Suprapubic skin (tissue), 4 donors: ENCODE measurements at places on chromosomes 12 and 14. TPM values are rescaled to one million over a fixed set of nuclear protein-coding genes. Genes with fewer than 3 reads are reported as not detected.

TAS2R10 gene
- total RNA-seq: 0.70 TPM

TMEM233 gene
- not detected for total RNA-seq

TPPP2 gene
- not detected for total RNA-seq

SELPLG gene
- 5.6 TPM for total RNA-seq

- no peaks in the 10 kb centered on the region for H3K36me3 ChIP-seq
- H3K27me3 ChIP-seq: no peaks in the 10 kb centered on the region
- H3K4me1 ChIP-seq: peaks cover 10% of the 10 kb centered on the region
- peak overlapping the region; percentile 26 for H3K4me3 ChIP-seq
These were observed 8.8 kb upstream of the SH2B3 start for GRCh38 chr12:111396726-111397445.

DNA sequence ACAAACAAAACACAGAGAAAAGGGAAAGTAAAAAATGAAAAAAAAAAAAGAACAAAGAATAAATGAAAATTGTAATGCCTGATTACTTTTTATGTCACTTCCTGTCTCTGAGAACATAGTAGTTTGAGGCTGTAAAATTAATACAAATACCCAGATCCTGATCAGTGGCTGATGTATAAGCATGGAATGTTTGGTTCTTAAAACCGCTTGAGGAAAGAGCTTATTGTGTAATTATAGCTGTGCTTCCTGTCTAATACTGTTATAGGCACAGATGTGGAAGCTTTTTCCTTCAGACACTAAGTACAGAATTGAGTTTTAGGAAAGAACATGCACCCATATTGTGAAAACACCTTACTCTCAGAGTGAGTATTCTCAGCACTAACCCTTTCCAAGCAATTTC lies 86.9 kb downstream of the AVPR1A start:
- no peaks in the 10 kb centered on the region for H3K4me1 ChIP-seq
- no peaks in the 10 kb centered on the region for H3K36me3 ChIP-seq
- H3K4me3 ChIP-seq: no peak overlapping the region
- DNase-seq: no peak
- H3K27me3 ChIP-seq: no peaks in the 10 kb centered on the region
- no peak overlapping the region for H3K27ac ChIP-seq

DNA sequence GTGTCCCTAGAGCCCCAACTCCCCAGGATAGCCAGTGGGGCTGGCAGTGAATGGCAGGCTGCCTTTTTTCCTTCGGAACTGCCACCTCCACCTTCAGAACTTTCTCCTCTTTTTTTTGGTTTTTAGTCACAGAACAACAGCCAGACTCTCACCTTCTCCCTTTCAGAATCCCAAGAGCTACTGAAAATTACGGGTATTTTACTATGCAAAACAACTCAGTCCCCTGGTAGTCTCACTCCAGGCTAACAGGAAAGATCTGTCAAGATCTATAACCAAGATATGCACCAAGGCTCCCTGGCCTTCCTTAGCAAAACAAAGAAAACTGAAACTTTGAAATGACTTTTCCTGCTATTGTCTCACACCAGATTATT lies 12.5 kb downstream of the PLEKHG6 start:
- peak overlapping the region; percentile 80 for H3K27ac ChIP-seq
- H3K36me3 ChIP-seq: peaks cover 8% of the 10 kb centered on the region
- H3K4me3 ChIP-seq: no peak overlapping the region
- H3K27me3 ChIP-seq: no peaks in the 10 kb centered on the region

DNA sequence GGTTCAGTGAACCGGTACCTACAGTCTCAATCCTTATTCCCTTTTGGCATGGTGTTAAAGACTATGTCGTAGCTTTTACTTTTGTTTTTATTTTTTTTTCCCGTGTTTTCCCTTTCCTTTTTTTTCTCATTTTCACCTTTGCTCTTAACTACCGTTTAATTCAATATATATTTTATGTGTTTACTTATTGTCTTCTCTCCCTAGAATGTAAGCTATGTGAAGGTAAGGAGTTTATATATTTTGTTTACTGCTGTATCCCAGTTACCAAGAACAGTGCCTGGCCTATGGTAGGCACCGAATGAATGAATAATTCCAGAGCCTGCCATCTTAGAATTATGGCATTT lies 261 bp upstream of the MLH3 start:
- no peaks in the 10 kb centered on the region for H3K27me3 ChIP-seq
- peaks cover 49% of the 10 kb centered on the region for H3K4me1 ChIP-seq
- H3K36me3 ChIP-seq: no peaks in the 10 kb centered on the region

GRCh38 chr12:125070112-125070511 lies 4.9 kb downstream of the AACS start:
- H3K36me3 ChIP-seq: peaks cover 4% of the 10 kb centered on the region
- H3K27me3 ChIP-seq: no peaks in the 10 kb centered on the region
- no peak overlapping the region for H3K4me3 ChIP-seq

GRCh38 chr12:94183708-94184379 lies 35.5 kb downstream of the PLXNC1 start:
- H3K36me3 ChIP-seq: no peaks in the 10 kb centered on the region
- DNase-seq: no peak
- H3K27ac ChIP-seq: no peak overlapping the region

GRCh38 chr14:50714450-50715073 lies 46.5 kb upstream of the SAV1 start:
- no peak overlapping the region for H3K4me3 ChIP-seq
- H3K36me3 ChIP-seq: no peaks in the 10 kb centered on the region
- H3K27me3 ChIP-seq: no peaks in the 10 kb centered on the region
- DNase-seq: no peak
- no peaks in the 10 kb centered on the region for H3K4me1 ChIP-seq
- H3K27ac ChIP-seq: no peak overlapping the region

GRCh38 chr14:57875296-57875695 lies 9.4 kb upstream of the SLC35F4 start:
- DNase-seq: no peak
- H3K27me3 ChIP-seq: peaks cover 2% of the 10 kb centered on the region
- H3K36me3 ChIP-seq: no peaks in the 10 kb centered on the region
- H3K4me1 ChIP-seq: no peaks in the 10 kb centered on the region
- no peak overlapping the region for H3K27ac ChIP-seq
- H3K4me3 ChIP-seq: no peak overlapping the region

DNA sequence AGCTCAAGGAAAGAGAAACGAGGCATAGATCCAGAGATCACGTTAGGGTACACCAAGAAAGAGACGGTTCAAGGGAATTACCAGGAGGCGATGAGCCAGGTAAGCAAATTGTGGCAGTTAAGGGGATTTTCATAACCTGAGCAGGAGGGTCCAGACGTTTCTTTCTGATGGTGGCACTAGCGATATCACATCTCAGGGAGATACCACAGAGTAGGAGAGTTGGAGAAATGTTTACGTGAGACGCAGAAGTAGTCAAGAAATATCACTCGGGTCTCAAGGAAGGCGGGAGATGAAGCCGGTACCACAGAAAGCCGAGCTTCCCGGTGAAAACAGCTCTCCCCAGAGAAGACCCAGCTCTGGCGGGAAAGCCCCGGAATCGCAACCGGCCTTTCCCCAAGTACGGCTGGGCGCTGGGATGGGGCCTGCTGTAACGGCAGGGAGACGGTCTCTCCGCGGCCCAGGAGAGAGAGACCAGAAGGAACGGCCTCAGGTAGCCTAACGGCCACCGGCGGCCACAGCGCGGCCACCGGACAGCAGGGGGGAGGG lies 485 bp downstream of the SENP1 start:
- peak overlapping the region; percentile 95 for H3K27ac ChIP-seq
- no peak for DNase-seq
- H3K27me3 ChIP-seq: no peaks in the 10 kb centered on the region
- peak overlapping the region; percentile 93 for H3K4me3 ChIP-seq

GRCh38 chr12:115407036-115407435 lies 723.1 kb upstream of the TBX3 start:
- H3K4me1 ChIP-seq: no peaks in the 10 kb centered on the region
- no peak overlapping the region for H3K4me3 ChIP-seq
- H3K36me3 ChIP-seq: no peaks in the 10 kb centered on the region

GRCh38 chr12:106249411-106250135 lies 1.8 kb upstream of the CKAP4 start:
- no peaks in the 10 kb centered on the region for H3K27me3 ChIP-seq
- DNase-seq: no peak
- H3K36me3 ChIP-seq: no peaks in the 10 kb centered on the region
- no peak overlapping the region for H3K4me3 ChIP-seq

DNA sequence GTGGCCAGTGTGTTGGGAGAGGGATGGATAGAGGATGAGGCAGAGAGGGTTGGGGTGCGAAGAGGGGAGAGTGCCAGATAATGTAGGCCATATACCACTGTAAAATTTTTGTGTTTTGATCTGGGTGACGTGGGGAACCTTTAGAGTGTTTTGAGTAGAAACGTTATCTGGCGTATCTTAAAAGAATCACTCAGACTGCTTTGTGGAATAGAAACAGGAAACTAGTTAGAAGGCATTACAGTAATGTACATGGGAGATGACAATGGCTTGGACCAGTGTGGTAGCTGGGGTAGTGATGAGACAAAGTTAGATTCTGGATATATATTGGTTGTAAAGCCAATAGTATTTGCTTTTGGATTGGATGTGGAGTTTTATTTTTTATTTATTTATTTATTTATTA lies 20.6 kb downstream of the ATF1 start:
- no peak overlapping the region for H3K4me3 ChIP-seq
- H3K36me3 ChIP-seq: peaks cover 17% of the 10 kb centered on the region
- no peaks in the 10 kb centered on the region for H3K27me3 ChIP-seq
- H3K4me1 ChIP-seq: peaks cover 9% of the 10 kb centered on the region
- no peak for DNase-seq
- no peak overlapping the region for H3K27ac ChIP-seq

- H3K4me3 ChIP-seq: no peak overlapping the region
- peaks cover 22% of the 10 kb centered on the region for H3K27me3 ChIP-seq
- no peak for DNase-seq
- H3K27ac ChIP-seq: no peak overlapping the region
These were observed 3.0 kb upstream of the GPR162 start for GRCh38 chr12:6818645-6819044.
